NCI-H524 (cell line): ENCODE measurements at places on chromosomes 13 and 19.

DNA sequence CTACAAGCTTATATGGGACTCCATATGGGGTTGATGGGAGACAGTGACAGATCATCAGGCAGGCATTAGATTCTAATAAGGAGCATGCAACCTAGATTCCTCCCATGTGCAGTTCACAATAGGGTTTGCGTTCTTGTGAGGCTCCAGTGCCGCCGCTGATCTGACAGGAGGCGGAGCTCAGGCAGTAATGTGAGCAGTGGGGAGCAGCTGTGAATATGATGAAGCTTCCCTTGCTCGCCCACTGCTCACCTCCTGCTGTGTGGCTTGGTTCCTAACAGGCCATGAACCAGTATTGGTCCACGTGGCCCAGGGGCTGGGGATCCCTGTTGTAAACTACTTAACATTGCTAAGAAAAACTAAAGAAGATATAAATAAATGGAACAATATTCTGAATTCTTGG is 378.4 kb downstream of the KCNRG start:
- DNase-seq: peak; percentile 94

DNA sequence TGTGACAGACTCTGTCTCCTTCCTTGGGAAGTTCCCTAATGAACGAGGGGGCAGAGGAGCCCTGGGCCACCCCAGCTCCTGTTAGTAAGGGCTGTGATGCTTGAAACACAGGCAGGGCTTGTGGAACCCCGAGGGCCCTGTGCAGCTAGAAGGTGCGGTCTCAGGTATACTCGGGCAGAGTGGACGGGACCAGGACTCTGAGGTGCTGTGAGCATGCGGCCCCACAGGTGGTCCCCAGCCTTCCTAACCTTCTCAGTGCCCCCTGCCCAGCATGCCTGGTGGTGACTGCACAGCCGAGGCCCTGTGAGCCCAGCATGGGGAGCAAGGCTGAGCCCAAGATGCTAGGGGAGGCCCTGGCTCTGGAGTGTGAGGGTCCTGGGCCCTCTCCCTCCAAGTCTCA is 4.0 kb upstream of the SIGLEC8 start:
- no peak for DNase-seq

- DNase-seq: no peak
These were observed 499.9 kb upstream of the SLITRK6 start for GRCh38 chr13:86299128-86299527.

DNA sequence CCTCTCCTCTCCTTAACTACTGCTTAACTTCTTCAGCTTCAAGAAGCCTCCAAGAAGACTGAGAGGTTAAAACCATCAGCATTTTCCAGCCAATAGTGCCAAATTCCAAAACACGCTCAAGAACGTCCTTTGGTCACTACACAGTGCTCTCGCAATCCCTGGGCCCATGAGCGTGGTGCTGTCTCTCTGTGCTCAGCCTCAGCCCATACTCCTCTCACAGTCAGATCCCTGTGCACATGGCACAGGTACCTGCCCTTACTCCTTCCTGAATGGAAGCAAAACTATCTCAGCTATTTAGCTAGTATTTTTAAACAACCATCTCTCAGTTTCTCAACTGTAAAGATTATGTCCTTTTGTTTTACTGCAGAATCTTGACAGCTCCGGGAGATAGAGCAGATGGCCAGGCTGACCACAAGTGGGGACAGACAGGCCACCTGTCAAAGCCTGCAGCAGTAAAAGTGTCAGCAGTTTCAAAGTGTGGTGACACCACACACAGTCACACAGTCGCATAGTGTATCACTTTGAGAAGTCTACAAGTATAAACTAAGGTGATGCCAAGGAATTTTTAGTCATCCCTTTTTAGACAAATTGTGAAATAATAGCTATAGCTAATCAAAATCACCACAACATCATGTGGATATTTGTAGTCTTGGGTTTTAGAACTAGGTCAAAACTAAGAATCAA is 35.7 kb downstream of the DZIP1 start:
- peak; percentile 52 for DNase-seq

GRCh38 chr19:294946-295686 is 3.9 kb upstream of the PLPP2 start:
- DNase-seq: no peak

DNA sequence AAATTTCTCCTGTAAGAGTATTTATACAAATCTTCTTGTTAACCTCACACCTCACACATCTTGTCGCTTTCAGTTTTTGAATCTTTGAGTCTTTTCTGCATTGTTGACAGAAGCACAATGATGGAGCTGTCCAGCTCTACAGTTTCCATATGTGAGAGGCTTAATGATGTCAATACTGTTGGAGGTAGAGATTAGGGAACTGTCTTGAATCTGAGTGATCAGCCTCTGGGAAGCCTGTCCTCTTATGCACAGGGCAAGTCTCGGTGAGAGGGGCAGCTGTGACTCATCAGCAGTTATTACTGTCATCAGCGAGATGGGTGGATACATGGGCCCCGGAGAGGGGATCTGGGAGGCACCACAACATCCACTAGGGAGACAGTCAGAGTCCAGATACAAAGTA is 4.6 kb upstream of the ITGBL1 start:
- no peak for DNase-seq

DNA sequence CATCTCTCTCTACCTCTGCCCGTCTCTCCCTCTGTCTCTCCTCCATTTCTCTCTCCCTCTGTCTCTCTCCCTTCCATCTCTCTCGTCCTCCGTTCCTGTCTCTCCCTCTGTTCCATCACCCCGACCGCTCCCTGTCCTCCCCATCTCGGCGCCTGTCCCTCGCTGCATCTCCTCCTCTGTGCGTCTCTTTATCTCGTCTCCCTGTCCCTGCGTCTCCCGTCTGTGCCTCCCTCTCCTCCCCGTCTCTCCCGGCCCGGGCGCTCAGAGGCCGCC is 4.6 kb downstream of the GRIN2D start:
- no peak for DNase-seq

DNA sequence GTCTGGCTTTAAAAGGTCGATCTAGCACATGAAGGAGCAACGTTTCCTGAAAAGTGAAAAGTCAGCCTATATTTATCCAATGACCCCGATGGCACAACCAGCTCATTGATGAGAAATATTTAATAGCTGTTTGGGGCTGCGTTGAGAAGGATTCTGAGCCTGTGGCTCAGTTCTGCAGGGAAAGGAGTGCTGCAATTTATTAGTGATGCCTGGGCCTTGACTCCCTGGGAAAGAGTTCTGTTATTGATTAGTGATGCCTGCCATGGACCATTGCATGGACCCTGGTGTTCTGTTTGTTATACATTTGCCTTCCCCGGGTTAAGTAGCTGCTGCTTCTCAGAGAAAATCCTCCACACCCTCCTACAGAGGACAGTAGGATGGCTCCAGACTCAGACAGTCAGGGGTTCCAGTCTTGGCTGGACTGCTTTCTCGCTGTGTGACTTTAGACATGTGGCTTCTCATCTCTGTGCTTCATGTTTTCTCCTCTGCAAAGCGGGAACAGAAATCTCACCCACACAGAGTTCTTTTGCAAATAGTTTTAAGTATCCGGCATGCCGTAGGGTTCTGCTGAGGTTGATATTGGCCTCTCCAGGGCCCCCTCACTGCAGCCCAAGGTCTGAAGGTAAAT is 17.7 kb upstream of the PTPRS start:
- DNase-seq: peak; percentile 25

DNA sequence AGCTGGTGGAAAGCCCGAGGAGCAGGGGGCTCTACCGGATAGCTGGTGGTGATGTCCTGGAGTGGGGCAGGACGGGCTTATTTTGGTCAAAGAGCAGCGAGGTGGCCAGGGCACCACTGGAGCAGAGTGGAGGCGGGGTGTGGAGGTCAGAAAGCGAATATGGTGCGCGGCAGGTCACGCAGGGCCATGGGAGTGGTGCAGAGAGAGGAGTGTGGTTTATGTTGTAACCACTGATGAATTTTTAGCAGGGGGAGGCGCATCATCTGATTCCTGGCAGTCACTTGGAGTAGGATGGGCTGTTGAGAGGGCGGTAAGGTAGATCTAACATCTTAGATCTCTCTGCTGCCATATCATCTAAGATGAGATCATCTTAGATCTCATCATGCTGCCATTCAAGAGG is 1.4 kb upstream of the ZNF414 start:
- no peak for DNase-seq

GRCh38 chr19:17086834-17087233 is 11.3 kb downstream of the MYO9B start:
- no peak for DNase-seq

DNA sequence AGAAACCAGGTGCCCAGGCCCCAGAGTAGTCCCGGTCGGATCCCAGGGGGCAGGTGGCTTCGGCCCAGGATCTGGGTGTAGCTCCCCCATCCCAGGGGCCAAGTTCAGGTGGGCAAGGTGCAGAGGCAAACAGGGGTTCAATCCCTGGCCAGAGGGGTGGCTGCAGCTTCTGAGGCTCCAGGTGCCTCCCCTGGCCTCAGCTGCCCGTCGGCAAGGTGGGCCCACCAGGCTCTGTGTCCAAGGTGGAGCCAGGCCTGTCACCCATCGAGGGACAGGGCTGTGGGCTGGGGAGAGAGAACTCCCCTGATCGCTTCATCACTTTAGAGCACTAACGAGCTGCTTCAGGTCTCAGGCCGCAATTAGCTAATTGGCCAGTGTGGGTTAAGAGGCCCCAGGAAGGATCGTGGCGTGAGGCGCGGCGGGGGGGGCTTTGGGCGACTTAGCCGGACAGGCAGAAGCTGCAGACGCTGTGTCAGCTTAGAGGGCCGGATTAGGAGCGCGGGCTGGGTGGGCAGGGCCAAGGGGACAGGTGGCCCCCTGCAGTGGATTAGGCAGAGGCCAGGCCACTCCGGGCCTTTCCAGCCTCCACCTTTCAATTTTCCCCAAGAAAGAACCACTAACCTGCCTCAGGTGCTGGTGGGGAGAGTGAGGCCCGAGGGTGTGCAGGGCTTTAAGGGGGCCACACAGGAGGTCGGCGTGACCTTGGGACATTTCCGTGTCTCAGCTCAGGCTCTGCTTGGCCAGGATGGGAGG is 2.8 kb upstream of the RAX2 start:
- DNase-seq: no peak

DNA sequence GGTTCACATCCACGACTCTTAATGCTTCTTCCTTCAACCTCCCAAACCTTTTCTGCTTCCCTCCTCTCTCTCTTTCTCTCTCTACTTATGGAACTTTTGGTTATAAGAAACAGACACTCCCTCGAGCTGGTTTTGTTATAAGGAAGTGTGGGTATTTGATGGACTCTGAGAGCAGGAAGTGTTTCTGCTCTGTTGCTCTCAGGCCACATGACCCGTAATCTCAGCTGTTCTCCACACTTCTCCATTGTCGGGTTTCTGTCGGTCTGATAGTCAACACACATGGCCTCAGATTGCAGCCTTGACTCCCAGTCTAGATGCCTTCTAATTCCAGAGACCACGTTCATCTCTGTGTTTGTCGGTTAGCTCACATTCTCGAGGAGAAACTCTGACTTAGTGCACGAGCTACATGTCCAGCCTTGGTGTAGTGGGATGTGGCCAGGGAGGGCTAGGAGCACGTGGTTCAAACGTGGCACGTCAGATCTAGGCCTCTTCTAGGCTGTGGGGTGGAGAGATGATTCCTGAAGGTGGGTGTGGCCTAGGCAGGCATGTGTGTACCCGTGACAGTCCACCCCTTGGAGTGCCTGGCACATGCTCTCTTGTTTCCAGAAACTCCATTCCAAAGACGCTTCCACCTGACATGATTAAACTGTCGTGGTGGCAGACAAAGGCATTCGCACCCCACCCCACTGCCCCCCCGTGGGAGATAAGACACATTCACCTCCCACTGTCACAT is 26.3 kb downstream of the CNFN start:
- DNase-seq: no peak

DNA sequence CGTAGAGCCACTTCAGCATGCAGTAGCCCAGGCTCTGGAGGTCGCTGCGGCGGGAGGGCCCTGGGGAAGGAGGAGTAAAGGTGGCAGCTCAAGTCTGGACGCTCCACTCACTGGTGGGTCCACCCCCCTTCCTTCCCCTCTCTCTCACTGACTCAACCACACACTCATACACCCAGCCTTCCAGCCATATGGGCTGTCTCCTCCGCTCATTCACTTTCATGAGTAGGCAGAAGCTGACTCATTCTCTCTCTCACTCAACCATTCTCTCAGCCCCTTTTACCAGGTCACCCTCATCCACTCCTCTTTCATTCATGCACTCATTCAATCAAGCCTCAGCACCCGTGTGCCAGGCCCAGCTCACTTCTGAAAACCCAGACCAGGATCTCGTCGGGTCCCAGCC is 27.5 kb upstream of the SIGLEC11 start:
- no peak for DNase-seq

DNA sequence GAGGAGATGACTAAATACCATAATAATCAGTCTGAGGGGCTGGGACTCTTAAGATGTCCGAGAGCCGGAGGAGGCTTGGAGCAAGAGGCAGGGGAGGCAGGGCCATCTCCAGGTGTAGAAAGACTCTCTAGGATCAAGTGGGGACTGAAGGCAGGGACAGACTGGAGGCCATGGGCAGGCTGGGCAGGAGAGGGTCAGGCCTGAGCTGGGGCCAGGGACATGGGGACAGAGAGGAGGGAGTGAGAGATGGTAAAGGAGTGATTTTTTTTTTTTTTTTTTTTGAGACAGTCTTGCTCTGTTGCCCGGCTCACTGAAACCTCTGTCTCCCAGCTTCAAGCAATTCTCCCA is 2.2 kb downstream of the JOSD2 start:
- no peak for DNase-seq

DNA sequence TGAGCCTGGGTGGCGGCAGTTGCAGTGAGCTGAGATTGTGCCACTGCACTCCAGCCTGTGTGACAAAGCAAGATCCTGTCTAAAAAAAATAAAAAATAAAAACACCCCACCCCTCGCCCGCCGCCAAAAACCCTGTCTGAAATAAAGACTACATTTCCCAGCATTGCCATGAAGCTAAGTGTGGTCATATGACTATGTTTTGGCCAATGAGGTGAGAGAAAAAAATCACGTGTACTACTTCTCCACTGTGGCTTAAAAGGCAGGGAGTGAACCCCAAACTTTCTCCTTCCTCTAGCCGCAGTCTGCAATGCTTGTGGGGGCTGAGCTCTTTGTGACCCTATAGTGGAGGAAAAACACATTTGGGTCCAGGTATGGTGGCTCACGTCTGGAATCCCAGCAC is 54.9 kb downstream of the COLGALT1 start:
- no peak for DNase-seq

- no peak for DNase-seq
These were observed 332.1 kb upstream of the DACH1 start for GRCh38 chr13:72198967-72199560.

GRCh38 chr13:55553701-55554100 is 1587.0 kb upstream of the PRR20A start:
- DNase-seq: peak; percentile 79

- DNase-seq: no peak
These were observed 84.7 kb upstream of the PCDH8 start for GRCh38 chr13:52933099-52933498.

- no peak for DNase-seq
These were observed 495.6 kb downstream of the SLITRK6 start for GRCh38 chr13:85303630-85304029.

DNA sequence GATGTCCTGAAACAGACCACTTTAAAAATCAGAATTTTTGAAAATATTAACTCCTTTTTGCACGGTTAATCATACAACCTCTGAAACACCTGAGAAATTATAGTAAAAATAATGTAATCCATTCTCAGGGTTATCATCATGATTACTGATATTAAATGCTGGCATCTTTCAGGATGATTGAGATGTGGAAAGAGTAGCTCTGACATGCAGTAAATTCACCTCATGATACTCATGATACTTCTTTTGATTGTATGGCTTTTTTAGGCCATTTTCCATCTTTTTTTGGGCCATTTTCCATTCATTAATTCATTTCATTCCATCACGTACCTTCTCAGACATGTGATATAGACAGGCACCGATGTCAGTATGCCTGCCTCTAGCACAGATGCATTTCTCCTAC is 85.1 kb downstream of the FGF14 start:
- DNase-seq: no peak

GRCh38 chr13:91346850-91347201 is 661 bp upstream of the MIR17HG start:
- DNase-seq: peak; percentile 66
